ENCODE measurements at places on chromosomes 1 and 21.

- no peak for DNase-seq
These were observed 112.8 kb downstream of the NEK7 start for GRCh38 chr1:198269646-198269940.

GRCh38 chr21:17436626-17437111, 76.2 kb upstream of the CXADR start:
- no peak for DNase-seq

GRCh38 chr1:1424707-1425106, 3.6 kb upstream of the ANKRD65 start:
- no peak for DNase-seq

- peak; percentile 85 for DNase-seq
These were observed 1.6 kb downstream of the ADAMTS5 start for GRCh38 chr21:26965040-26965906.

DNA sequence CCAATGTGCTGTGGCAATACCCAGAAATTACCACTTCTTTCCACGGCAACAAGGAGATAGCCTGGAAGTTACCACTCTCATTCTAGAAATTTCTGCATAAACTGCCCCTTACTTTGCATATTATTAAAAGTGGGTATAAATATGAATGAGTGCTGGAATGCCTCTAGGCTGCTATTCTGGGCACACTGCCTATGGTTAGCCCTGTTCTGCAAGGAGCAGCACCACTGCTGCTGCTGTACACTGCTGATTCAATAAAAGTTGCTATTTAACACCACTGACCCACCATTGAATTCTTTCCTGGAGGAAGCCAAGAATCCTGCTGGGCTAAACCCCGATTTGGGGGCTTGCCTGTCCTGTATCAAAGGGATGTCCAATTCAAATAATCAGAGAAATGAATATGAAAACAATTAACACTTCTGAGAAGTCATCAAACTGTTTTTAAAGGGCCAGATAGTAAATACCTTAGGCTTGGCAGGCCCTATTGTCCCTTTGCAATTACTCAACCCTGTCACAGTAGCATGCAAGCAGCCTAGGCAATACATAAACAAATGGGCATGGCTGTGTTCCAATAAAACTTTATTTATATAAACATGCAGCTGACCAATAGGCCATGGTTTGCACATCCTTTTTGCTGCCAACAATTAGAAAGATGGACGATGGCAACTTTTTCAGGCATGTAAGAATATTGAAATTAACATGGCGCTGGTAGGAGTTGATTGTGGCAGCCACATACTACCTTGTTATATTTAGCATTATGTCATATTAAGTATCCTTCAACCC, 369.4 kb upstream of the B3GALT2 start:
- no peak for DNase-seq

GRCh38 chr1:24923485-24924113, 6.5 kb downstream of the RUNX3 start:
- DNase-seq = no peak

- DNase-seq = no peak
These were observed 28.8 kb upstream of the SELE start for GRCh38 chr1:169762699-169763098.

GRCh38 chr1:167683641-167684502, 37.9 kb upstream of the MPZL1 start:
- DNase-seq = peak; percentile 55

- no peak for DNase-seq
These were observed 62.3 kb downstream of the LYPLAL1 start for GRCh38 chr1:219235903-219236481.

- DNase-seq = no peak
These were observed 12.1 kb upstream of the CDK11B start for GRCh38 chr1:1670866-1671265.

DNA sequence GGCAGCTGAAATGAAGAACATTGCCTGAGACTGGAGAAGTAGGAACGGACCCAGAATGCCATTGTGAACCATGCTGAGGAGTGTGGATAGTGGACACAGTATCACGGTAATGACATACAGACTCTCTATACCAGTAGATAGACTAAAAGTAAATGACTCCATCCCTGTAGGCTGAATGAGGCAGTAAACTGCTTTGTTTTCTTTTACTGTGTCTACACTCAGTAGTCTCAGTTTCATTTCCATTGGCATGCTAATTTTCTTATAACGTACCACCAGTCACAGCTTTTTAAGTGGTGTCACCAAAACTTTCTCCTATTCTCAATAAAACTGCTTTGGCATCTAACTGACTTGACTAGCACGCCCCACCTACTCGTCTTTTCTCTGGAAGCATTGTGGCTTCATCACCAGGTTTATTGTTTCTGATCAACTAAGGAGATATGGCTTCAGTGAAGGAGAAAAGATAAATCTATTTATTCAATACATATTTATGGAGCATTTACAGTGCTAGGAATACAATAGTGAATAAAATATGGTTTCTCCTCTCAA, 8.4 kb upstream of the ZNF697 start:
- DNase-seq = no peak

Measured in WTC11 (cell line).